ENCODE measurements at places on chromosomes 6 and 20. TPM values are rescaled to one million over a fixed set of nuclear protein-coding genes. Genes with fewer than 3 reads are reported as not detected.

Gene BAG2
- total RNA-seq, result 12.1 TPM

Gene ATP9A
- 98.5 TPM for total RNA-seq

GRCh38 chr20:39298121-39298520, 336.0 kb downstream of the DHX35 start:
- H3K36me3 ChIP-seq, result no peaks in the 10 kb centered on the region
- H3K27ac ChIP-seq, result no peak overlapping the region
- no peaks in the 10 kb centered on the region for H3K4me1 ChIP-seq
- peaks cover 30% of the 10 kb centered on the region for H3K27me3 ChIP-seq
- no peak for DNase-seq

DNA sequence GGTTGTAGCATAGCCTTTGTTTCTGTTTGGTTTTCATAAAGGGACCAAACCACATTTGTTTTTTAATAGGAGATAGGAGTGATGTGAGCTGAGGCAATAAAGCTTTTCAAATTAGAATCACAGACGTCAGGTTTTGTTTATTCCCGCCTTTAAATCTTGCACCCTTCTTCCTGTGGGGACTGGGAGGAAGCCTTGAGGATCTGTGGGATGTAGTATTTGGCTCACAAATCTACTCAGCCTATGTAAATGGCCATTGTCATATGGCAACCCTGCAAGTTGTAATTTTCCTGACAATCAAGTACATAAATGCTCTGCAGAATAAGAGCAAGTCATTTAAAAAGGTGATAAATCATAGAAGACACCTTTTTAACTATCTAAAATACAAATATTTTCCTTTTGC, 110.4 kb downstream of the ADGRG6 start:
- no peak overlapping the region for H3K27ac ChIP-seq
- H3K4me1 ChIP-seq, result peaks cover 10% of the 10 kb centered on the region
- no peak for DNase-seq
- H3K4me3 ChIP-seq, result no peak overlapping the region
